ENCODE measurements at places on chromosomes 5 and 9.

GRCh38 chr5:516338-516925 is 7.8 kb downstream of the SLC9A3 start:
- DNase-seq = no peak

DNA sequence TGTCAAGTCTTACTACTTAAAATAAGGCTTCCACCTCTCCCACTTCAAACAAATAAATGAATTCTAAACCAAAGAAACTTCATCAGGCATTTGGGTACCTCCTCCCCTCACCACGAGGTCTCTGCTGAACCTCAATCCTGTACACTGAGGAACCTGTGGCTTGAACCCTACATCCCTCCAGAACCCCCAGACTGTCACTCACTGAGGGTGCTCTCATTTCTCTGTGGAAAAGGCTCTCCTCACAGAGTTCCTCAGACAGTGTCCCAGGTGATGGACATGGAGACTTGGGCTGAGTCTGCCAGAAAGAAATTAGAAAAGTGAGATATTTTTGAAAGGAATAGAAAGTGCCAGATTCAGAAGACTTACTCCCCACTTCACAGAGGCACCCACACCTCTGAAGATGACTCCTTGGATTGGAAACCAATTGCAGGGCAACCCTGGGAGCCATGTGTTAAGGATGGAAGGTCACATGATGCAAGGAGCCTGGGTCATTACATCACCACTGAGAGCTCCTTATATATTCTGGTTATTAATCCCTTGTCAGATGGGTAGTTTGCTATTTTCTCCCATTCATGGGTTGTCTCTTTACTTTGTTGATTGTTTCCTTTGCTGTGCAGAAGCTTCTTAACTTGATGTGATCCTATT is 19.8 kb downstream of the MLANA start:
- no peak for DNase-seq

GRCh38 chr9:92615790-92616189 is 54.1 kb downstream of the IPPK start:
- DNase-seq = no peak

DNA sequence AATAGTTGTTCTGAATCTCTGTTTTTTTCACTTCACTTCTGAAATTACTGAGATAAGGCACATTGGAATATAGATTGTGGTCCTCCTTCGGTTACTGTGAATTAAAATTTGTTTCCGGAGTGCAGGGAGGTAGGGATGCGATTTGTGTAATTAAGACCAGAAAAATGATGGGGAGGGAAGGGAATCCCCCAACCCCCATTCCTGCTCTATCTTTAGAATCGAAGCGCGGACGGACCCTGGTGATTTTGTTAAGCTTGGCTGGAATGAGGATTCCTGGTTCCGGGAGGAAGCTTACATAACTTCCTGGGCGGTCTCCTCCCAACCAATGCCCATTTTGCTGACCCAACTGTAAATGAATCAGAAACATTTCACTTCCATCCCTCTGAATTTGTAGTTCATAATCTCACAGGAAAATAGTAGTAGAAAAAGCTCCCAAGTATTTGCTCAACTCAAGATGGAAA is 220.1 kb upstream of the MSX2 start:
- no peak for DNase-seq

- no peak for DNase-seq
Observed at GRCh38 chr9:124489222-124489621, 18.0 kb downstream of the NR5A1 start.

DNA sequence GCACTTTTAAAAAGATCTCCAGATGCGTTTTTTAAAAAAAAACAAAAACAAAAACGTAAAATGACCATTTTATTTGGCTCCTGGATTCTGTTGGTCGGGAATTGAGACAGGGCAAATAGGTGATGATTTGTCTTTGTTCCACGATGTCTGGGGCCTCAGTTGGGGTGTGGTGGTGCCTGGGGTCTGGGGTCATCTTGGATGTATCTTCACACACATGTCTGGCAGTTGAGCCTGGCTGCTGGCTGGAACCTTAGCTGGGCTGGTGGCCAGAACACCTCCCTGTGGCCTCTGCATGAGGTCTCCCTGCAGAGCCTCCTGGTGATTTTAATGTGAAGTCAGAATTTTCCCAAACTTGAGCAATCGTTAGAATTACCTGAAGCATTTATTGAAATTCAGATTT is 42.5 kb upstream of the BASP1 start:
- no peak for DNase-seq

GRCh38 chr5:144169904-144170275 is 569 bp downstream of the YIPF5 start:
- DNase-seq = no peak

DNA sequence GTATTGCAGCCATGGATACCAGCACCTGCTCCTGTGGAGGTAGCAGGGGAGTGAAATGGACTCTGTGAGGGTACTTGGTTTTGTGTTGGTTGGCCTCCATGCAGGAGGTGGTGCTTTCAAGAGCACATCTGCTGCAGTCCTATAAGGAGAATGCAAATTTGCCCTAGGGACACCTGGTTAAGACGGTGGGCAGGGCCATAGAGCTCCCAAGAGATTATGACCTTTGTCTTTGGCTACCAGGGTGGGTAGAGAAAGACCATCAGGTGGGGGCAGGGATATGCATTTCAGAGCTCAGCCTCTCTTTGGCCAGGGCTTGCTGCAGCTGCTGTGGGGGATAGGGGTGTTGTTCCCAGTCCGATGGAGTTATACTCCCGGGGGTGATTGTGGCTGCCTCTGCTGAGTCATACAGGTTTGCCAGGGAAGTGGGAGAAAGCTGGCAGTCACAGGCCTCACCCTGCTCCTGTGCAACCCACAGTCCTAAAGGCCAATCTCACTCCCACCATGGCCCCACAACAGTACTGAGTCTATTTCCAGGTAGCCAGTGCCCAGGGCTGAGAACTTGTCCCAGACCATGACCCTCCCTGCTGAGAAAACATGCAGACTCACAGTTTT is 14.0 kb upstream of the PDLIM4 start:
- DNase-seq = no peak

DNA sequence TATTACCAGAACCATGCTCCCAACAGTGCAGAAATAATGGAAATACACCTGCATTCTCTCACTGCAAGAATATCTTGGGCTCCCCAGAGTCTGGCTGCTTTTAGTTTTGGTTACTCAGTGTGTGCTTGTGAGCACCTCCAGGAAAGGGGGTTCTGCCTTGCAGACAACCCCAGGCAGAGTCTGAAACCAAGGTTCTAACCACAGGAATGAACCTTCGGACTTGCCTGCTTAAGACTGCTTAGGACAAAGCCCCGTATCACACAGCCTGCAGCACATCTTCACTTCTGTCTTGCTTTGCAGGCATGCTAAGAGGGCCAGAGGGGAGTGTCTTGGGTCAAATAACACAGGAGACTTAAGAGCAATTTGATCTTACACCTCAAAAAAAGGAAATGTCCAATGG is 94.8 kb upstream of the SPATA31C2 start:
- no peak for DNase-seq

DNA sequence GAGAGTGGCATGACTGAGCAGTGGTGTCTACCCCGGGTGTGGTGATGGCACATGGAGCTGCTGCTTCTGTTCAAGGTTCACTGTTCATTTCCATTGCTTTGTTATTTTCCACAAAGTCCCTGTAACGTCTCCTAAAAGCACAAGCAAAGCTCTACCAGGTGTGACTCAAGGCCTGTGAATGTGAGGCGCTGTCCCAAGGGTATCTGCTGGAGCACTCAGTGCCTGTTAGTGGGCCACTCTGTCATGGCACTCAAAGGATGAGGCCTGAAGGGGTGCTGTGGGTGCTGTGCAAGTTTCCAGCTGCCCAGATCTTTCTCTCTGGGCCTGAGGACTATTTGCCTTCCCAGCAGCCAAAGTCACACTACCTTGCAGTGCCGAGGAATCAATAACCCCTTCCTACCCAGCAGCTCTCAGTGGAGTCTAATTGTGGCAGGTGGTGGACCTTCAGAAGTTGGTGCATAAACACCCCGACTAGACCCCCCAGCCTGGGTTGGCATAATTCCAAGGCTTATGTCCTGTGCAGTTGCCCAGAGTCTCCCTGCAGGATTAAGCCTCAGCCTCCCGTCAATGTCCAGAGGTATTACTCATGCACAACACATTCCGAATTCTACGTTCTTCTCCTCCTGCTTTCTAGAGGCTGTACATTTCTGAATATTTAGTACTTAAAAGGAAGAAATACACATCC is 17.4 kb upstream of the PTCH1 start:
- no peak for DNase-seq

- no peak for DNase-seq
Observed at GRCh38 chr9:34097865-34098264, 28.6 kb downstream of the DCAF12 start.

DNA sequence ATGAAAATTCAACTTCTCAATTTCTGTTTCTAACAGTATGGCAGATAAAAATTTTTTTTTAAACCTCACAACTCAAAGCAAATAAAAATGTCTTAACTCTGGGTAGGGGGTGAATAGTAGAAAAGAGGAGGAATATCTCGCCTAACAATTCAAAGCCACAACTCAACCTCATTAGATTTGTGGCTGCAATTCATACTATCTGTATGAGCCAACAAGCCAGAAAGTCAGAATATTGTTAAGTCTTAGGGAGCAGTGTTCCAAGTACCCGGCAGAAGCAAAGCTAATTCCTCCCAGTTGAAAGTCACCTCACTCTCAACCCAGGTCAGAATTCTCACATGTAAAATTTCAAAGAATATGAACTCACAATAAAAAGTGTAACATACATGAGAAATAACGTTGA is 15.0 kb downstream of the PJA2 start:
- no peak for DNase-seq

- DNase-seq = no peak
Observed at GRCh38 chr5:174064171-174064570, 18.7 kb downstream of the NSG2 start.

DNA sequence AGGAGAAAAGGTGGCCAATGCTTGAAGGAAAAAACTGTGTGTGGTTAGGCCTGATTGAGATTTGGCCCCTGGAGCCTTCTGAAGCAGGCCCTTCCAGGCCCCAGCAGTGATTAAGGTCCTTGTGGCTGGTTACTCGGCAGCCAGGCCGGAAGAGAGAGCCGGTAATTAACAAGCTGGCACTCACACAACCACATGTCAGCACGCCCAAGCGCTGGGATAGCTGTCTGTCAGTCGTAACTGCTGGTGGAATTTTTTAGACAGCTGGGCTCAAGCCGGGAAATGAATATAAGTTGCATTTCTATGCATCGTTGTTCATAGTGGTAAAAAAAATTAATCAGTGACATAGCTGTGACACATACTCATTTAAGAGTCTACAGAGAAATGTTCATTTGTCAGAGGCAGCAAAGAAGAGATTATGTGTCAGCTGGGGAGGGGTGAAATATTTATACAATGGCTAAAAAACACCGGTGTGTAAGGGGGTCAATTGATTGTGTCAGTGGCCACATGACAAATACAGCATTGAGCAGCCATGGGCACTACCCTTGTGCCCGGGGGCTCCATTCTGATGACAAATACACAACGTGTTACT is 13.7 kb upstream of the ARAP3 start:
- DNase-seq = no peak

- no peak for DNase-seq
Observed at GRCh38 chr9:133714606-133715294, 23.4 kb downstream of the SARDH start.

GRCh38 chr5:15926586-15926985 is 253.0 kb downstream of the MARCHF11 start:
- no peak for DNase-seq

DNA sequence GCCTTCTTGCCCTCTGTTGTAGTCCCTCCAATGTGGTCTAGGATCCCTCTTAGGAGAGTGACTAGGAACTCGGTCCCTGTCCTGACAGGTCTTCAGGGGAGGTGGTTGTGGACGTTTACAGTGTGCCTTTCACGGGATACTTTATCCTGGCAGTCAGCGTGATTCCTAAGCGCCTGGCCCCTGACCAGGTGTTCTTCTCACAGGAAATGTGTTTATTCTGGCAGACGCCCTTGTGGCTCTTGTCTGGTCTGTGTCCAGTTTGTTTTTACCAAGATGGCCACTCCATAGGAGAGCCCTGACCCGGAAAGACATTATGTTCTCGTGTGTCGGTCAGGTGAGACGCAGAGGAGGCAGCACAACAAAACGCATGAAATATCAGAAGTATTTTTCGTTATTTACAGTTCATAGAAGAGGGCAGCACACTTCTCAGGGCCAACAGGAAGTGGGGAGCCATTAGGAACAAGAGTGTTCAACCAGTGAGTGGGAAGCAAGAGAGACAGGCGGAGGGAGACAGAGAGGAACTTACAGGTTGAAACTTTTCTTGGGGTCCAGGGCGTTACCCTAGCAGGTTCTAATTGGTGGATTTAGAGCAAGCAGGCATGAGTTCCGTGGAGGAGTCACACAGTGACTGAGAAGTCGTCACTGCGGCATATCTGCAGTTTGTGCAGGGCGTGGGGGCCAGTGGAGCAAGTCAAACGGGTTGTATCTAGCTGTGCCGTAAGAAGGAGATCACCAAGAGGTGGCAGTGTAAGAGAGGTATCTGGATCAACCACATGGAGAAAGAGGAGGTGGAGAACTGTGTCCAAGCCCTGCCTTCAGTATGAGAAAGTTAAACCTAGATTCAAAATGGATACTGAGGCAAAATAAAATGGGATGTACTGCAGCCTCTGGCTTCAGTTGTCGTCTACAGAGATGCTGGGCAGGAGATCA is 412.9 kb downstream of the ZSWIM6 start:
- no peak for DNase-seq

DNA sequence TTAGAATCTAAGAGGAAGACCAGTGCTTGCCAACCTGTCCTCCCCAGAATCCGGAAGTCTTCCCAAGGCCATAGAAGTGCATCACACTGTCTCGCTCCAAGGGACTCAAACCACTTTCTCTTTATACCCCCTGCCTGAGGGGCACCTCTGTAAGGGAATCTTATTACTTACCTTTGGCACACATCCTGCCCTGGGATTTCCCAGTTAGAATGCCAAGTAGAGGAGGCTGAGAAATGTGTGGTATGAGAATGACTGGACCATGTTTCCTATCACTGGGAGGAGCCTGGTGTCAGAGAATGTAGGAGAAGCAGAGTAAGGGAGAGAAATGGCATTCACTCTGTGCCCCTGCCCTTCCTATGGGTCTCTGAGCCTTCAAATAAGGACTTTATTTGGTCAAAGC is 85.8 kb downstream of the AOPEP start:
- DNase-seq = no peak

DNA sequence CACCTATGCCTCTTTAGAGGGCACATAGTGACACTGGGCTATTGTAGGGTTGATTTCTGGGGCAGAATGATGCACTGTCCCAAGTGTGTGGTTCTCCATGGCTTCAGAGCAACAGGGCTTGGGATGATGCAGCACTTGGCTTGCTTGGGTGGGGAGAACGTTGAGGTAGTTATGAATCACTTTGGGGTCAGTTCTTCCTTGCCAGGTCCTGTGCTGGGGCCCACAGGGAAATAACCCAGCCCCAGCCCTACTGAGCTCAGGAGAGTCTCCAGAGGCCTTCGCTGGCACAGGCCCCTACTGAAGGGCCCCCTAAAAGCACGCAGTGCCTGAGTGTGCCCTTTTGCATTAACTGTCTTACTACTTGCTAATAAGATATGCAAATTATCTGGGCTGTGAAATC is 24.2 kb downstream of the JADE2 start:
- DNase-seq = no peak

DNA sequence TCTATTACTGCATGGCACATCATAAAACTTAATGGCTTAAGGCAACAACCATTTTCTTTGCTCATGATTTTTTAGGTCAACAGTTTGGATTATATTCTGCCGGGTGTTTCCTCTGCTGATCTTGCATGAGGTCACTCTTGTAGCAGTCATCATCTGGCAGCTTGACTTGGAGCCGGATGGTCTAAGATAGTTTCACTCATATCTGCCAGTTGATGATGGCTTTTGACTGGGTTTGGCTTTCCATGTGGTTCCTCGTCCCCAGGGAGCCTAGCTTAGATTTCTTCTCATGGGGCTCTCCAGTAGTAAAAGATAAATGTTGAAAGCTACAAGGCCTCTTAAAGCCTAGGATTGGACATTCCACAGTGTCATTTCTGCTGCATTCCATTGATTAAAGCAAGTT is 27.4 kb downstream of the LNPEP start:
- DNase-seq = no peak

Data from stimulated activated CD8-positive, alpha-beta memory T cell treated with anti-CD3 and anti-CD28 coated beads, Interleukin-2, amount 100 ng/mL, for 1 hour (primary cell).